ENCODE measurements at places on chromosomes 1 and 21.

- no peak for DNase-seq
Measured at GRCh38 chr1:118945489-118945888, 42.7 kb downstream of the TBX15 start.

DNA sequence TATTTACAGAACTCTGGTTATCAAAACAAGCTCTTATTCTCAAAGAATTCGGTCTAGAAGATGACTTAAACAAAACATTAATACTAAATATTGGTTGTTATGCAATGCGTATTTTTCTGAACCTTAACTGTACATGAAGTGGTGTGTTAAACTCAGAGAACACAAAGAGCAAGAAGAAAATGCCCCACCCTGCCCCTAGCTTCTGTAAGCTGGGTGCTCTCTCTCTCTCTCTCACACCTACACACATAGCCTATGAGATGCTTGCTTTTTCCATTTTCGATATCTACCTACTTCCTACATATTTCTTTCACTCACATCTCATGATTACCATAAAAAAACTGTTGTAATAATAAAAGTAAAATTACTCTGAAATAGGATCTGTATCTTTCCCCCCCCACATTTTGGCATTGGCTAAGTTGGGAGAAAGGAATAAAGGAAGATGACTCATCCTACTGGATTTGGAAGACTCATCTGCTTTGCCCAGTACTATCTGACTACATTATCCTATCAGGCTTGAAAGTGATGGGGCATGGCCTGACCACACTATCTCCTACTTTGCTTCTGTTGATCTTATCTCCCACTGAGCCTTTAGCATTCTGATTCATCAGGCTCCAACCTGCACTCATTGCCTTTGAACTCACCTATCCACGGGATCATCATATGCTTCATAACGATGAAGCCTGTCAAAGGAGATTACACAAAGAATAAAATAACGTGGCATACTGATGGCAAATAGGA lies 2.9 kb downstream of the CRYZ start:
- peak; percentile 55 for DNase-seq

DNA sequence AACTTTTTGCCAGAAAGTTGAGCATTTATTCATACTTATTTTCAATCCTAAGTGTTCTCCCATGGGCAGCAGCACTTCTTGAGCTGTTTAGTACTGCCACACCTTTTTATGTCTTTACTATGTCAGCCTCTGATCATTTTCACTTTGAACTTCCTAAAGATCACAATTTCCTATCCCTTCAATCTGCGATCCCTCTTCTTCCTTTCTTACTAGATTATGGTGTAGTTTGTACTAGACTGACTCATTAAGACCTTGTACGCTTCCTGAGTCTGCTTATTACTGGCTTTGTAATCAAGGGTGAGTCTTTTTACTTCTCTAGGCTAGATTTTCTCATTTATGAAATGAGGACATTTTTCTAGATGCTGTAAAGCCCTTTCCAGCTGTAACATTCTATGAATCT lies 55.1 kb downstream of the LRIG2 start:
- peak; percentile 57 for DNase-seq

- no peak for DNase-seq
Measured at GRCh38 chr1:175564119-175564518, 179.3 kb downstream of the TNR start.
